ENCODE measurements at places on chromosomes 2 and 18.
A peak's percentile ranks its signal among the peaks of the same experiment; 100 is the strongest.

DNA sequence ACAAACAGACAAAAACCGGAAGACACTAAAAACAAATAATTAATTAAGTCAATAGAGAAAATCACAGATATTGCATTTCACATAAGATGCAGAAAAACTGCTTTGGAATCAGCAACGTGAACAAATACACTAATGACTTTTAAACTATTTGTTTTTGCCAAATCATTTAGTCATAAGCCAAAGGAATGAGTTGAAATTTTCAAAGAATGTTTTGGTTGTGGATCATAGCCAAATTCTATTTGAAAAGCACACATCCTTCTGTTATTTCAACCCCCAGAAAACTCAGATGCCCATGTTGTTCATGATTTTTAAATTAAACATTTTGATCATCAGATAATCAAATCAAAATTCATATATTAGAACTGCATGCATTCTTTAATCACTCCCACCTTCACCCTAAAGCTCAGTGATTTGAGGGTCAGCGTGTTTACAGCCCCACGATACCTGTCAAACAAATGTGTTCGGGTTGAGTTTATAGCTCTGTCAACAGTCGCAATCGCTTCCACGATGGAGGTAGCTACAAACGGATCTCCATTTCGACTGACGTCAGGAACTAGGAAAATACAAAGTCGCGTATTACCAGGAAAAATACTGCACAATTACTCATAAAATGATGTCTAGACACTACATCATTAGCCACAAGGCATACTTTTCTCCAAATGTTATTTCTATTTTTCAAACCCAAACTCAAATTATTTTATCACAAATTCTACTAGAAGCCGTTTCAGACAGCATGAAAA, 90.2 kb downstream of the PXDN start:
- DNase-seq, result no peak

- no peak for DNase-seq
Observed at GRCh38 chr2:226440127-226440918, 359.3 kb downstream of the IRS1 start.

DNA sequence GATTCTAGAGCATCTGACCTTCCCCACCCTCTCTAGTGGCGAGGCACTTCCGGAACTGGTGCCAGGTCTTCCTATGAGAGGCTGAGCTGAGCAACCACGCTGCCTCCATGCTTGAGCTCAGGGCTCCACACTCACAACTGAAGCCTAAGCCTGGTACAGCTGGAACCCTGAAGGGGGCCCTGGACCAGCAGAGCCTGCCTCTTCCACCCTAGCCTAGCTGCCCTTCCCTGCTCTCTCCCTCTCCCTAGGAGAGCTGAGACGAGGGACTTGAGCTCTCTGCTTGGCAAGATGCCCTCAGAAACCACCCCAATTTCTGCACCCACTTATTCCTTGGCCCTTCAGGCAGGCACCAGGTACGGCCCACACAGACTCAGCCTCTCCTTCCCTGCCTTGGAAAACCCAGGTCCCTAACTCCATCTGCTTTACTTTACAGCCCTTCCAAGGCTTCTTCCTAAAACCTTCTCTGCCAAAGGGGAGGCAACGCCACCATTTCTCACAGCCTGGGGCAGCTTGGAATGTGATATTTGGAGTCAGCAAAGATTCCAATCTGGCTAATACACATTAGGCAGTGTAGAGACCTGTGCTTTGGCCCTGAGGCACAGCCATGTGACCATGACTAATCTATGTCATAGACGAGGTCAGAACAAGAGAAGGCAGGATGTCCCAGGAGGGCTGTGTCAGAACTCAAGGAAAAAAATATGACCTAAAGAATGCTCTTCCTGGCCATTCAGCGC, 18.8 kb downstream of the COX7A2L start:
- DNase-seq, result no peak

DNA sequence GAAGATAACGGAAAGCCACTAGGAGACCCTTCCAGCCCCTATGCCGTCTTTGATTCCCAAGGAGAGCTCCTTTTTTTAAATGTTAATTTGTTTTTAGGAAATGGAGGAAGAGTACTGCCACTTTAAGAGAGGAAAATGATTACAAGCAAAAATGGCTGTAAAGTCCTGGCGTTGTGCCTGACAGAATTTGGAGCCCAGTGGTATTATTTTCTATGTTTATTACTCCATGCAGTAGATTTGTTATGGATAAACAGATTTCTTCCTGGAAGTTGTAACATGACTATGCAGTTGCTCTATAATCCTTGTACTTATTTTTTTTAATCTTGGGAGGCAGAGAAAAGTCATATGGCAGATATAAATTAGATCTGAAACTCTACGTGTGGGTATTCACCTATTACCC, 141.3 kb downstream of the GBX2 start:
- no peak for DNase-seq

GRCh38 chr2:52107124-52107523, 1075.2 kb upstream of the NRXN1 start:
- no peak for DNase-seq

GRCh38 chr2:21057097-21057496, 13.2 kb upstream of the APOB start:
- DNase-seq, result no peak

GRCh38 chr2:201699416-201699815, 972 bp upstream of the MPP4 start:
- no peak for DNase-seq

GRCh38 chr2:108034843-108035242, 48.5 kb downstream of the SLC5A7 start:
- DNase-seq, result no peak

GRCh38 chr2:3305952-3306351, 71.7 kb downstream of the EIPR1 start:
- DNase-seq, result no peak

DNA sequence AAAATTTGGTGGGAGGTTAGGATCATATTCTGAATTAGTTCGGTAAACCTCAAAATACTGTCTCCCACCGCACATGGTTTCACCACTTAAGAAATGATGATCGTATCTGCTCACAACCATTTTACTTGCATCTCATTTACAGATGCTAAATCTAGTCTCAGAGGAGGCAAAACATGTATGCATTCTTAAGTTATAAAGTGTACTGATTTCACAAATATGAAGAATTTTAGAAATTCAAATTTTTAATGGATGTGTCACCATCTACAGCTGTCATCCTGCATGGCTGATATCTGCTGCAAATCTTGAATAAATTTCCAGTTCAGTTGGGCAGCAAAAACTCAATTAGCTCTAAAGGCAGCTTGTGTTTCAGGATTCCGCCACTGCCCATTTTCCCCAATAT, 243.3 kb upstream of the KCNJ3 start:
- no peak for DNase-seq

DNA sequence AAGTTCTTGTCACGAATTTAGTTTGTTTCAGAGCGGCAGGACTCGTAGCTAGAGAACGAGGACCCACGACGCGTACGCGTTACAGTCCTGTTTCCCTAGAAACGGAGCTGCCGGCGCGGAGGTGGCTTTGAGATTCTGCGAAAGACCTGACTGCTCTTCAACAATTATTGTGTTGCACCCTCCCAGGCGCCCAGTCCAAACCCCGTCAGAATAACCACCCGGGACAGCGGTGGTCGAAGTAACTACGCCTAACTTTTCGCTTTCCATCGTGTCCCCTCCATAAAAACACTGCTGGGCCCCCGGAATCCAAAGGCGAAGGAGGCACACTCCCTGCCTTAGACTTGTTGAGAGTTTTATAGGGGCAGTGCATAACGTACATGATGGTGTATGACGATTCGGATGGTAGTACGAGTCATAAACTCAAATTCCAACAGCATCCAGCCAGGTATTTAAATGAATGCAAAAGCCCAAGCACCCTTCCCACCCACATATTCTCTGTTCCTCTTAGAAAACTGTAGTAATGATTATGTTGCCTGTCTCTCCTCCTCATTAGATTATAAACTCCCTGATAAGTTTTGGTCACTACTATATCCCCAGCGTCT, 651 bp upstream of the STAM2 start:
- DNase-seq, result no peak

GRCh38 chr2:224369028-224369632, 32.8 kb downstream of the FAM124B start:
- DNase-seq, result no peak

DNA sequence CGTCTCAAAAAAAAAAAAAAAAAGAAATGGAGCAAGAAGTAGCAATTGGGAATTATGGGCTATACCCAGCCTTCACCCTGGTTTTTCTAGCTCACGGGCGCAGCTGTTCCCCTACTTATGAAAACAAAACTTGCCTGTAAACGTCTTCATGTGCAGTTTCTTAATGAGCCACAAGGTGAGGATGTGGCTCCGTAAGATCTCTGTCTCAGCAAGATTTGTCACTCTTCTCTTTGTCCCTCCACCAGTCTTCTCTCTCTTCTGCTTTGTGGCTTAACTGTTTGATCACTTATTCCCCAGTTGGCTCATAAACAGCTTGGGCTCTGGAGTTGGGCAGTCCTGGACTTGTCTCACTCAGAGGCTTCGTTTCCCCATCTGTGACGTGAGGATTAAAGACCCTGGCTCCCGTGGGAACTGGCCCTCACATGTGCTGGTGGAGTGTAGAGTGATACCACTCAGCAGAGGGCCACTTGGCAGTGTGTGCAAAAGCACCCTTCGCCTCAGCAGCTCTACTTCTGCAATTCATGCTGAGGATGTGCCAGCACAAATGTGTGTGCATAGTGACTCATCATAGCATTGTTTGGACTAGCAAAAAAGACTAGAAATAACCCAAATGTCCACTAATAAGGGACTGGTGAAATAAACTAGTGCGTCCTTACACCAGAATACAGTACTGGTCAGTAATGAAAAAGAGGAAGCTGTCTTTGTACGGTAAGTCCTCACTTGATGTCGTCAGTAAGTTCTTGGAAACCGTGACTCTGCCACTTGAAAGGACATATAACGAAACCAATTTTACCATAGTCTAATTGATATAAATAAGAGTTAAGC, 8.7 kb downstream of the CEP68 start:
- DNase-seq, result peak; percentile 53

DNA sequence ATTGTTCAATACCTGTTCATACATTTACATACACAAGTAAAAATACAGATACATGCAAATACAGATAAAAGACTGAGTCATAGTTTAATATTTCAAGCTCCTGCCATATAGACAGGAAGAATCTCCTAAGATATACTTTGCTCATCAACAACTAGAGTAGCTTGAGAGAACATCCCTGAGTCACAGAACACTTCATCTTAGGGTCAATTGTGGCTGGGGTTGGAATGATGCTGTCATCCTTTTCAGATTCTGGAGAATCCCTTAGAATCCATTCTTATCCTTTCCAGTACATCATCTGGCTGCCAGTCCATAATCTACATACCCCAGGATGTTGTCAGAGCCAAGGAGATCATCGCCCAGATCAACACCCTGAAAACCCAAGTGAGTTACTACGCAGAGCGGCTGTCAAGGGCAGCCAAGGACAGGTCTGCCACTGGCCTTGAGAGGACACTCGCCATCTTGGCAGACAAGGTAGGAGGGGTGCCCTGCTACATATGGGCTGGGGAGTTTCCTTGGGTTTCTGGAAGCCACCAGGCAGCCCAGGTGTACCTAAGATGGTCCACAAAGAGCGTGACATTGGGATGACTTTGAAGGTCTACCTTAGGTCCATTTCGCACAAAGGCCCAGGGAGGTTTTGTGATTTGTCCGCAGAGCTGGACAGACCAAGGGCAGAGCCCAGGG, 55.7 kb downstream of the COA5 start:
- no peak for DNase-seq

DNA sequence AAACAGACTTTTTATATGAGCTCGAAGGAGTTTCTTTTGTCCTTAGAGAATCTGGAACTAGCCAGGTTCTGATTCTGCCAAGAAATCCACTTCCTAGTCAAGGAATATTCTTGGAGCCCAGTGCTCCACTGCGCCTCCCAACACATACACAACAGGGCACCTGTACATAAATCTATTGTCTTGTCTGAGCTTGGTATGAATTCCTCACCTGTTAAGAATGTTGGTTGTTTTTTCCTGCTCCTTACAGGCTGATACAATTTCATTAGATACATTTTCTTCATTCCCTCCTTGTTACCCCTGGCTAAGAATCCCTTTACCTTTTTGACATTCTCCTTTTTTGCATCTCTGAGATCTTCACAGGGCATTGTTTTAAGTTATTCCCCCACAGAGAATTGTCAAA, 56.0 kb upstream of the FZD7 start:
- no peak for DNase-seq

GRCh38 chr18:78670778-78671391, 308.7 kb upstream of the SALL3 start:
- no peak for DNase-seq

DNA sequence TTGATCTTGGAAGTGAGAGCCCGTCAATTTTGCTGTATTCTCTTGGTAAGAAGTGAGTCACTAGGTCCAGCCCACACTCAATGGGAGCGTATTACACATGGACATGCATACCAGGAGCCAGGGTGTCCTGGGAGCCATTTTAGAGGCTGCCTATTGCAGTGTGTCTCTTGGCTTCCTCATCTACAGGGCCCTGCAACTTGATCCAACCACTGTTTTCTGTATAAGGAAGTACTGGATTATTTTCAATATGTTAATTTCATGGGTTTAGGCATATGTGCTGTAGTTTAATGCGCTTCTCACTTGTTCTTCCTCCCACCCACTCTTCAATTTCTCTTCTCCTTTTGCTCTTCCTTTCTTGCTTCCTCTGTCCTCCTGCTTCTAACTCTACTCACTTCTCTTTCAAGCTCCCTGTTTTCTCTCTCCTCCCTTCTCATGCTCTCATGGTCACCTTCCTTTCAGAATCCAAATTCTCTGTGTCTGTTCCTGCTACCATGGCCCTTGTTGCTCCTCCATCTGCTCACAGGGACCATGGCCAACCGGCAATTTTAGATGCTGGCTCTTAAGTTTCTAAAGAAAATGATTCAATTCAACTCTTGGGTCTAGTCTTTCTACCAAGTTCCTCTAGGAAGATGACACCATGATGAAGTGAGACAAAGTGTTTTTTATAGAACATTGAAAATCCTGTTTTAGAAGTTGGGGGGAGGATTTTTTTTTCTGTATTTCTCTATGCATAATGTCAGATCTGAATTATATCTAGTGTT, 152.0 kb upstream of the ZEB2 start:
- DNase-seq, result no peak

- no peak for DNase-seq
Observed at GRCh38 chr18:56487801-56488200, 150.6 kb downstream of the TXNL1 start.

DNA sequence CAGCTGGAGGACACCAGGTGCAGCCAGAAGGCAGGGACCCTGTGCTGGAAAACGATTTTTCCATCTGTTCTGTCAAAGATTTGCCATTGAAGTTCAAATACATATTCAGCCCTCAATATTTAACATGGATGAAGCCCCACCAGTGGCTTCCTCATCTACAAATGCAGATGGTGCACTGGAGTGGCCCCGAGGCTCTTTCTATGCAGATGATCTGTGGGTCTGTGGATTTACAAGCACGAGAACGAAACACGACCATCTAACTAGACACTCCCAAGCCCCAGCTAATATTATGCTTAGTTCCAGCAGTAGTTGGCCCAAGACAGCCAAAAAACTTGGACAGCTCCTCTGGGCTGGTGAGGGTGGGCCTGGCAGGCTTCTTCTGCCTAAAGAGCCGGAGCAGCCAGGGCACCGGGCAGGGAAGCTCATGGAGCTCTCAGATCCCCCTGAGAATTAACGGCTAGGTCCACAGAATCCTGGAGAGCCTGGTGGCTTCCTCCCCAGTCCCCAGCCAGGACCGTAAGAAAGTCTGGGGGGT, 9.2 kb upstream of the IL1R2 start:
- DNase-seq, result no peak

GRCh38 chr2:37856101-37856751, 68.9 kb upstream of the RMDN2 start:
- no peak for DNase-seq
